ENCODE measurements at places on chromosomes 1 and 21. TPM values are rescaled to one million over a fixed set of nuclear protein-coding genes. Genes with fewer than 3 reads are reported as not detected.

DNA sequence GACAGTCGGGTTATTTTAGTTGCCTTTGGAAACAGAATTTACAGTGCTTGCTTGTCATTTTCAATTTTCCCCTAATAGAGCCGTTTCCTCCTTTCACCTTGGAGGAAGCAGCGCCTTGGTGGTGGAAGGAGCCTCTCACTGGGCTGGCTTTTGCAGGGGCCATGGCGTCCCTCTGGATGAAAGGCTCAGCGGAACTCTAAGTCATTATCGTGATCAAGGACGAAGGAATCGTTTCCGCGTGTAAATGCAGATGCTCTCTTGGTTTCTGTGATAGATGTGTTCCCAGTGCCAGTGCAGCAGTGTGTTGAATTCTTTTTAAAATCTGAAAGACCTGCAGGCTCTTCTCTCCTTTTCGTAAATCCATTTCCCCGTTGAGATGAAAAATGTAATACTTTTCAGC lies 126.2 kb upstream of the LMO4 start:
- peak overlapping the region; percentile 81 for H3K4me3 ChIP-seq
- peak overlapping the region; percentile 11 for H3K27ac ChIP-seq
- no peak for DNase-seq
- peaks cover 21% of the 10 kb centered on the region for H3K4me1 ChIP-seq
- peaks cover 64% of the 10 kb centered on the region for H3K27me3 ChIP-seq

- no peak for DNase-seq
- no peaks in the 10 kb centered on the region for H3K27me3 ChIP-seq
- H3K4me3 ChIP-seq, result peak overlapping the region; percentile 32
- peaks cover 31% of the 10 kb centered on the region for H3K4me1 ChIP-seq
These were observed 14.5 kb downstream of the DUSP10 start for GRCh38 chr1:221727146-221728036.

GRCh38 chr1:179910934-179911333 lies 28.8 kb downstream of the TOR1AIP1 start:
- H3K36me3 ChIP-seq, result peaks cover 29% of the 10 kb centered on the region
- no peak overlapping the region for H3K4me3 ChIP-seq
- H3K4me1 ChIP-seq, result no peaks in the 10 kb centered on the region
- H3K27ac ChIP-seq, result no peak overlapping the region
- H3K27me3 ChIP-seq, result no peaks in the 10 kb centered on the region
- no peak for DNase-seq

DNA sequence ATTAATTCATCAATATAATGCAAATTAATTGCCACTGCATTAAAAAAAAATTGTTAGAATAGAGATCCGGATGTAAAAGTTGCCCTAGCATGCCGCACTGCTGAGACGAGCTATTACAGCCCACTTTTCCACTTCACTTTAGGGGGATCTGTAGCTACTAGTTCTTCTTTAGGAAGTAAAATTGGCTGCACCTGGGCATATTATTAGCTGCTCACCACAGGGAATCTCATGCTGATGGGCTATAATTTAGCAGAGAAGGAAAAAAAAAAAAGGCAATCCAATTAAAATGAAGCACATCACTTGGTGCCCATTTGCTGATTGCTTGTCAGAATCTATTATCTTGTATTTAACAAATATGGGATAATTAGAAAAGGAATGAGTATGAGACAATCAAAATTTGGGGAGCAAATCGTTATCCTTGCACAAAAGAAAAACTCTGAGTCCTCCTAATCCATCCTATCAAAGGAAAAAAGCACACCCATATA lies 233.4 kb downstream of the DSCAM start:
- H3K4me1 ChIP-seq, result no peaks in the 10 kb centered on the region
- no peak overlapping the region for H3K27ac ChIP-seq
- no peaks in the 10 kb centered on the region for H3K36me3 ChIP-seq
- H3K27me3 ChIP-seq, result no peaks in the 10 kb centered on the region
- DNase-seq, result no peak

GRCh38 chr1:49297783-49298182 lies 521.1 kb upstream of the BEND5 start:
- no peaks in the 10 kb centered on the region for H3K4me1 ChIP-seq
- no peak overlapping the region for H3K4me3 ChIP-seq
- no peak for DNase-seq
- H3K27me3 ChIP-seq, result peaks cover 3% of the 10 kb centered on the region

DNA sequence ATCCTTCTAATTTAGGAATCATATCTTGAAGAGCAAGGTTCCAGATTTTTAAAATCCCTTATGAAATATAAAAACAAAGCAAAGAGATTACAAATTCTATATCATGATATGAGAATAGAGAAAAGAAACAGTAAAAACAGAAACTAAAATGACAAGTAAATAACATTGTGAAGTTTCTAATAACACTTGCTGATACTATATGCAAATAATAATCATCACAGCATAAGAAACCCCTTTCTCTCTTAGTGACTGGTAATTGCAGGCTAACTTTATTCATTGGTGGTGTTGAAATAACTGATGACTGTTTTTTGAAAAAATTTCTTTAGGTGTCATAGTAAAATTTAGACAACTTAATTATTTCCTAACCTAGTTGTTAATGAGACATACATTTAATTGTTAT lies 281.6 kb downstream of the PLA2G4A start:
- no peaks in the 10 kb centered on the region for H3K4me1 ChIP-seq
- no peak for DNase-seq
- no peaks in the 10 kb centered on the region for H3K27me3 ChIP-seq
- no peaks in the 10 kb centered on the region for H3K36me3 ChIP-seq

DNA sequence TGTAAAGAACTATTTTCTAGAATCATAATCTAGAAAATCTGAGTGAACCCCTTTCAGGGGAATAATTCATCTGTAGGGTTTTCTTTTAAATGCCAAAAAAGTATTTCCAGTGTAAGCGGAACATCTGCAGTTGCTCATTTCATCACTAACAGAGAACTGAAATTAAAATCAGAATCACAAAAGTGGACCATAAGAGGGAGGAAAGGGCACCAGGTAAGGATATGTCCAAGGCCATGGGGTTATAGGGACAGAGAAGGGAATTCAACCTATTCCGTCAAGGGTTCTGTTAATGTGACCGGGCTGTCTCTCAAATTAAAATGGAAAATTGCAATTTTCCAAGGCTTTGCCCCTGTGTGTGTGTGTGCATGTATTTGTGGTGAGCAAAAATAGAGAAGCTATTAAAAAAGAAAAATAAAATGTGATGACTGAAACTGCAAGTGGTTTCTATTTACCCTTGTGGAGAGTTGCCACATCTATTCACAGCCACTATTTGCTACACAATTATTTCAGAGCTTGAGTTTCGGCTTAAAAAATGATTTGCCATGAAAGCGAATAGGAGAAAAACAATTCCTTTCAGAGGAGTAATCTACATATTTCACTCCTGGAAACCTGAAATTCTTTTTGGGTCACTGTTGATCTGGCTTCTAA lies 53.1 kb downstream of the APP start:
- no peaks in the 10 kb centered on the region for H3K27me3 ChIP-seq
- H3K36me3 ChIP-seq, result no peaks in the 10 kb centered on the region
- peaks cover 26% of the 10 kb centered on the region for H3K4me1 ChIP-seq
- DNase-seq, result no peak
- H3K4me3 ChIP-seq, result no peak overlapping the region
- no peak overlapping the region for H3K27ac ChIP-seq

- H3K36me3 ChIP-seq, result no peaks in the 10 kb centered on the region
- no peak for DNase-seq
- H3K27me3 ChIP-seq, result no peaks in the 10 kb centered on the region
- H3K4me3 ChIP-seq, result no peak overlapping the region
These were observed 12.4 kb upstream of the FAAP20 start for GRCh38 chr1:2206813-2207487.

PLCH2 gene
- 1.3 TPM for polyA plus RNA-seq

CRABP2 gene
- polyA plus RNA-seq, result not detected

CRYAA gene
- polyA plus RNA-seq, result not detected
